ENCODE measurements at places on chromosomes 1 and 21.

GRCh38 chr1:26938004-26938658 is 16.6 kb downstream of the NUDC start:
- DNase-seq, result no peak

- DNase-seq, result peak; percentile 42
Measured at GRCh38 chr1:64047549-64047996, 155.8 kb upstream of the UBE2U start.

DNA sequence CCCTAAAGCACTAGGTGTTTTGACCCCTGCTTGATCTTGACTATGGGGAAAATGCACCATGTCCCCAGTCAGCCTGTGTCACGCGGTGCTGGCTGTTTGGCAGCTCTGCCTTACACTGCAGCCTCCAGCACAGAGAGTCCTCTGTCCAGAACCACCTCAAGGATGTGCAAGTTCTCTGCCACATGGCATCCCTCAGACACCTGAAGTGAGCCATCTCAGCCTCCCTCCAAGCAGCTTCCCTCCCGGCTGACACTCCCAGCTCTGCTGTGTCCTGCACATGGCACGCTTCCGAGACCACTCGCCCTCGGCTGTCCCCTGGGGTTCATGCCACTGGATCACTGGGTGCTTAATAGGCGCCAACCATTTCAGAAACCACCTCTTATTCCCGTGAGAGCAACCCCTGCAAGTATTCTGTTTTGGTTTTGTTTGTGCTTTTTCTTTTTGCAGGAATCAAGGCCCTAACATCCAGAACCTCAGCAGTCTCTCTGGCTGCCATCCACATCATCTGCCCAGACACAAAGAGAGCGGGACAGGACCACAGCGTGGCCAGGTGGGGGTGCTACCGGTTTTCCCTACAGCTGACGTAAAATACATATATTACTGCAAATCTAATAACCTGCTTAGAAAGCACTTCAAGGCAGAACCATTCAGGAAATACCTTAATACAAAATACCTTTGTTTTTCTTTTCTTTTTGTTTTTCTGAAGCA is 45.7 kb downstream of the CAPZB start:
- DNase-seq, result no peak

GRCh38 chr1:228465571-228466146 is 21.5 kb upstream of the RNF187 start:
- DNase-seq, result no peak

DNA sequence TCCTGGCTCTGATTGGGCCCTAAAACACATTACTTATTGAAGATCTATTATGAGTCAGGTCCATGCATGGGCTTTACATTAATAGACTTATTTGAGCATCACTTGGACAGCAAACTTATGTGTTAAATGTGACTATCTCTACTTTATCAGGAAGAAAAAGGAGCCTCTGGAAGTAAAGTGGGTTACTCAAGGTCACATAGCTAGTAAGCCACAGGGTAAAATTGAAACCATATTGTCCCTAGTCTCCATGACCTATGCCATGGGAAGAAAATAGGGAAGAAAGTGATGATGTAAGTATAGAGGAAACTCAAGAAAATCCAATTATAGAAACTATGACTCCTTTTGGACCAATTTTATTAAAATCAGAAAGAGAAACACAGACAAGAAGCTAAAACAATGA is 555.3 kb downstream of the NUF2 start:
- no peak for DNase-seq
